Cardiac muscle cell (in vitro differentiated cells and primary cell): ENCODE measurements at places on chromosomes 6 and 20. TPM values are rescaled to one million over a fixed set of nuclear protein-coding genes. Genes with fewer than 3 reads are reported as not detected.

DNA sequence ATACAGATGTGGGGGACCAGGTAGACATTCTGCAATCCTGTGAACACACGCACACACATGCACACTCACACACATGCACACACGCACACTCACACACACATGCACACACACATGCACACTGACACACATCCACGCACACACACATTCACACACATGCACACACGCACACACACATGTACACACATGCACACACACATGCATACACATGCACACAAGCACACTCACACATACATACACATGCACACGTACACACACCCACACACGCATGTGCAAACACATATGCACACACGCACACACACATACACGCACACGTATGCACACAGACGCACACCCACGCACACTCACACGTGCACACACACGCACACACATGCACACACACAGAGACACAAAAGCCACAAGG lies 14.3 kb upstream of the GGTLC1 start:
- no peak for DNase-seq

DNA sequence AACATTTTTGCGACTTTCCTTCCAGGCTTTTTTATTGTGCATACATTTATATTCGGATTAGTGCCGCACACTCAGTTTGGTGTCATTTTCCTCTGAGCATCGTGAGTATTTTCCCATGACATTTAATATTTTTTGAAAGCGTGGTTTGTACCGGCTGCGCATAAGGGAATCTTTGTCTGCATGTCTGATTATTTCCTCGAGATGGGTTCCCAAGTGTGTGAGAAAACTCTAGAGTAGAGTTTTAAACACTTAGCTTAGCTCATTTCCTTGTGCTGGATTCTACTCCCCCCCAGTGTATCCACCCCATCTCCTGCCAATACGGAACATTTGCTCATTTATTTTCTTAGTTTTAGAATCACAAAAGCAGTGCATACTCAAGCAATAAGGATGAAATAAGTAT lies 94.3 kb downstream of the CDC5L start:
- no peak for DNase-seq

DNA sequence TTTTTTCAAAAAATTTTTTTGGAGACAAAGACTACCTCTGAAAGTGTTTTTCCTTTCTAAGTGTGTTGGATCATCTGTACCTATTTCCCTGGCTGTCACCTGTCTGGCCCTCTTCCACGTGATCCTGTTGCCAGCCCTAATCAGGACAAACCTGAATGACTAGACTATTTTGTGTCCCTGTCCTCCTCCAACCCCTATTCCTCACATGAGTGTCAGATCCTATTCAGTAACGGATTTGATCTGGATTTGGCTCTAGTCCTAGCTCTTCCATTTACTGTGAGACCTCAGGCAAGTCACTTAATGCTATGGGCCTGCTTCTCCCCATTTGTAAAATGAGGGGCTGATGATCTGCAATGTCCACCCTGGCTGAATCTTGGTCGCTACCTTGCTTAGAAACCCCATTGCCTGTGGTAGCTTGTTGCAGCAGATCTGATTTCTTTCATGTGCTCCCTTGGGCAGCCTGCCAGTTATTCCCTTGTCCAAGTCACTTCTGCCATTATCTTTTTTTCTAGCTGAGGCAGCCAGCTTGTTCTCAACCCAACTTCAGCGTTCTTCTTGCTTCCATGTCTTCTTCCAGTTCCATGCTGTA lies 4.8 kb downstream of the PHF20 start:
- DNase-seq = no peak

DNA sequence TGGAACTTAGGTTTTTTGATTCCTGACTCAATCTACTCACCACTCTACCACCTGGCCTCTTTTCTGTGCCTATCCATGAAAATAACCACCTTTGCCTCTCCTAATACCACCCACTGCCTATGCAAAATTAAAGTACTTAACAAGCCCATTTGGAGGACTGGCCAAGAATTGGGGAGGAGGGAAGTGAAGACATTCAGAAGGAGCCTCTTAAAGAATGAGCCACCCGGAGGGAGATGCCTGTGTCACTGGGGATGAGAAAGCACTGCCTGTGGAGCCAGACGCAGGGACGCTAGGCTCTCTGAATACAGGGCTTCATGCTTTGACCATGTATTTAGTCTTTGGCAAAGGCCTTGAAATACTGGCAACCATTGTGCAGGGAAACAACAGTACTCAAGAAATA lies 40.0 kb upstream of the MRPS10 start:
- DNase-seq = no peak

DNA sequence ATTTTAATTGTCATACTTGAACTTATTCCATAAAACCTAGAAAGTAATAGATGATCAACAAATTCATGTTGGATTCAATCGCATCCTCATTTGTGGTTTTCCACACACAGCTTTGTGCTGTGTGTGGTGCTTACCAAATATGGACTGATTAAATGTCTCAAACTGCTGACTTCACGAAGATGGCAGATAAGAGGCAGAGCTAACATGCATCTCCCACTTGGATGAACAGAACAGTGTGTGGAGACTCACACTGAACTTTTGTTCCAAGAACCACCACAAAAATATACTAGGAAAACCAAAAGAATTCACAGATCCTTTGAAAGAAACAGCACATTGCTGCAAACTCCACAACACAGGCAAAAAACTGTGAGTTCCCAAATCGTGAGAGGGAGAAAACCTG lies 603.7 kb downstream of the TENT5A start:
- peak; percentile 21 for DNase-seq

The BPIFB4 gene
- total RNA-seq = not detected in 2 replicates

The ZSWIM3 gene
- total RNA-seq = 7.4 and 8.0 TPM in 2 replicates
